ENCODE measurements at places on chromosomes 11 and 22. TPM values are rescaled to one million over a fixed set of nuclear protein-coding genes. Genes with fewer than 3 reads are reported as not detected.

The SCGB1D2 gene
- total RNA-seq, result not detected

The FOLH1 gene
- 32.5 TPM for total RNA-seq

The FOSL1 gene
- total RNA-seq, result 5.6 TPM

The RCOR2 gene
- 0.40 TPM for total RNA-seq

The CRYBA4 gene
- not detected for total RNA-seq

The ACP2 gene
- total RNA-seq, result 35.7 TPM

The BCO2 gene
- 15.6 TPM for total RNA-seq

The B3GAT1 gene
- total RNA-seq, result 23.3 TPM

The MAFF gene
- 67.6 TPM for total RNA-seq

The UCP3 gene
- 2.6 TPM for total RNA-seq

The TPBGL gene
- total RNA-seq, result 0.31 TPM

The GALNT18 gene
- 19.0 TPM for total RNA-seq

The FIBIN gene
- 54.1 TPM for total RNA-seq

The TPH1 gene
- total RNA-seq, result 0.89 TPM

The OR51B2 gene
- total RNA-seq, result 0.40 TPM

The TIGD3 gene
- total RNA-seq, result not detected

The OR5B21 gene
- not detected for total RNA-seq

The CNTN5 gene
- not detected for total RNA-seq

The CHADL gene
- 13.1 TPM for total RNA-seq

The PDE2A gene
- 74.4 TPM for total RNA-seq

The CCDC73 gene
- total RNA-seq, result not detected

The MS4A15 gene
- not detected for total RNA-seq

The CCDC116 gene
- total RNA-seq, result 0.89 TPM

The APOBEC3F gene
- total RNA-seq, result 12.3 TPM

The NNMT gene
- total RNA-seq, result 322 TPM

The TRABD gene
- total RNA-seq, result 22.8 TPM

The GDPD5 gene
- total RNA-seq, result 78.5 TPM

The TANGO2 gene
- 28.4 TPM for total RNA-seq

The PGA3 gene
- total RNA-seq, result not detected

The SPTY2D1 gene
- total RNA-seq, result 16.3 TPM

The CNGA4 gene
- 0.31 TPM for total RNA-seq

The DENND6B gene
- 14.0 TPM for total RNA-seq

The MS4A14 gene
- 6.4 TPM for total RNA-seq

The PRAME gene
- total RNA-seq, result 0.27 TPM

The CYP2D6 gene
- 2.0 TPM for total RNA-seq

The SPTBN2 gene
- 6.6 TPM for total RNA-seq

The SLC1A2 gene
- total RNA-seq, result 0.98 TPM

The SAA4 gene
- total RNA-seq, result not detected

The LRRC74B gene
- not detected for total RNA-seq

The SOX6 gene
- total RNA-seq, result 53.7 TPM

The RIC3 gene
- 14.6 TPM for total RNA-seq

The SPDYC gene
- not detected for total RNA-seq

The SMIM35 gene
- total RNA-seq, result not detected

The BTBD18 gene
- total RNA-seq, result not detected

The OR52A1 gene
- not detected for total RNA-seq
